ENCODE measurements at places on chromosomes 1 and 21.
A peak's percentile ranks its signal among the peaks of the same experiment; 100 is the strongest.

DNA sequence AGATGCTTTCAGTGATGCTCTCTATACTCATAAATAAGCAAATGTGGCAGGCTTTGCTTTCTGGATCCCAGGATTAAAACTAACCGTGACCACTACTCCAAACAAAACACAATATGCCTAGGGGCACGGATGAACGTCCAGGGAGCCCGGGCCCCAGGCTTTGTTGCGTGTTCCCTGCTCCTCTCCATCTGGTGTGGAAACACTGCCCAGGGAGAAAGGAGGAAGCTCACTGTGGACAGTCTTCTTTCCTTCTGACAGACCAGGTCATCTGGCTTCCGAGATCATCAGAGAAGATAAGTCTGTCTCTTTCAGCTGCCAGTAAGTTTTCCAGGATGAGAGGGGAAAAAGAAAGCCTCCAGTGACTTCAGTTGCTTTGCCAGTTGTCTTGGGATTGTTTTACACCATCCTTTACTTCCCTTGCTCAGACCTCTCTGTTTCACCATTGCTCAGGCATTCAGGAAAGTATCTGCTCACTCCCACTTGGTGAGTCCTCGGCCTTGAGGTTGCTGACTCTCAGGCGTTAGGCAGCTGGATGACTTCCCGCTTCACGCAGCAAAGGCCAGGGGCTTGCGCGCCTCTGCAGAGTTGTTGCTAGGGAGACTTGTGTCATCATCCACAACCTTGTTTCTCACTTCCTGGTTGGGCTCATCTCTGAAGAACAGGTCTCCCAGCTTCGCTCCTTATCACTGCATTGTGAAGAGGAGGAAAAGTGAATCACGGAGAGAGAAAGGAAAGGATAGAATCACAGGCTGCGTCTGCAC, 20.6 kb upstream of the PGD start:
- no peak for DNase-seq

DNA sequence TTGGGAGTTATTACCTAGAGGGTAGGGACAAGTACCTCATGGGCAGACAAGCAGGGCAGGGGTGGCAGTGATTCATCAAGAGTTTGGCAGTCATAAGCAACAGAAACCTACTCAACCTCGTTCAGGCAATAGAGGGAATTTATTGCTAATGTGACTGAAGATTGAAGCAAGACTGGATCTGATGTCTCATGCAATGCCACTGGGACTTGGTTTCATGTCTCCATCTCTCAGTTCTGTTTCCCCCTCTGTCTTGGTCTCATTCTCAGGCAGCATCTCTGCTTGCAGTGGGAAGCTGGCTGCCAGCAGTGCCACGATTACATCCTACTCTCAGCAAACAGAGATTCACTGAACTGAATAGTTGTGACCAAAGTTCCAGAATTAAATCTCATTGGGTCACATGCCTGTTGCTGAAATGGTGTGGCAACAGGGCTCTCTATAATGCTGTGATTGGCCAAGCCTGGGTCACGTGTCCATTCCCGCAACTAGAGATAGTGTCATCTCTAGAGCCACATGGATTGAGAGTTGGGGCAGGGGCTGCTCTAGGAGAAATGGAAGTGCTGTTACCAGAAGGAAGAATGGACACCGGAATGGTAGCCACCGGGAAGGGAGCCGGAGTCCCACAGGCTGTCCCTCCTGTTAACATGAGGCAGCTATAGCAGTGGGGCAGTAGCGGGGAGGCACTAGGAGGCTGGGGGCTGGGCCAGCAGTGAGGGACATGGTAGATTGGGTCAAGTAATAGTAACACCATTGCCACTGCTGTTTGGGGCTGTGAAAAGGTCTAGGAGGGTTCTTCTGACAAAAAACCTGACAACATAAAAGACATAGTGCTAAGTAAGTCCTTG, 3.9 kb upstream of the CDC42 start:
- DNase-seq, result no peak

DNA sequence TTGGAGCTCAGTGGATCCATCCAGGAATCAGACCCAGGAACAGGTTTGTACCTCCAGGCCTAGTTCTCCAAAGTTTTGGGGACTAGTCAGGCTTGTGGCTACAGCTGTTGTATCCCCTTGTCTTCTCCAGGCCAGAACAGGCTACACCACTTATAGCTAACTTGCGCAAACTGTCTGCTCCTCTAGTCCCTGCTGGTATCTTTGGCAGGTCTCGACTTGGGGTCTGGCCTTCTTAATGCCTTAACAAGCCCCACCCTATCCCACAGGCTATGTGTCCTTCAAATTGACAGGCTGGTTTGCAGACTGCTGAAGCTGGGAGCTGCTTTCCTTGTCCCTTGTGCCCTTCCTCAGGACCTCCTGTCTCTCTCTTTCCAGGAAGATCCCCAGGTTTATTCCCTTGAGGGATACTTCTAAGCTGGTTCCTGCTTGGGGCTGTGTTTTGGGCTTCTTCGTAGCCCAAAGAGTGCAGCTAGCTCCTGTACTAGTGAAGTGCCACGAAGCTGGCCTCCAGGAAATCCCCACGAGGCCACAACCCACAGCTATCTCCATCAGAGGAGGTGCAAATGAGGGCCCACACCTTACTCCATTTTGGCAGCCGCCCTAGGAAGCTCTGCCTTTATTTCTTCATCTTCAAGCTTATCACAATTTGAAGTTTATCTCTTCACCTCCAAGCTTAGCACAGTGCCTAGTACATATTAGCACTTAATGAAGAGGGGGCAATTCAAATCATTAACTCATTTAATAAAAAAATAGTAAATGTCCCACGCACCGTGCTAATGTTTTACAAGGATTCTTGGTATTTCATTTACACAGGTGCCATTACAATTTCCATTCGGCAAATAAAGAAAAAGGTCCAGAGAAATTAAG, 683 bp upstream of the DMAP1 start:
- no peak for DNase-seq

- no peak for DNase-seq
These were observed 24.8 kb upstream of the ALDH4A1 start for GRCh38 chr1:18927082-18927653.

DNA sequence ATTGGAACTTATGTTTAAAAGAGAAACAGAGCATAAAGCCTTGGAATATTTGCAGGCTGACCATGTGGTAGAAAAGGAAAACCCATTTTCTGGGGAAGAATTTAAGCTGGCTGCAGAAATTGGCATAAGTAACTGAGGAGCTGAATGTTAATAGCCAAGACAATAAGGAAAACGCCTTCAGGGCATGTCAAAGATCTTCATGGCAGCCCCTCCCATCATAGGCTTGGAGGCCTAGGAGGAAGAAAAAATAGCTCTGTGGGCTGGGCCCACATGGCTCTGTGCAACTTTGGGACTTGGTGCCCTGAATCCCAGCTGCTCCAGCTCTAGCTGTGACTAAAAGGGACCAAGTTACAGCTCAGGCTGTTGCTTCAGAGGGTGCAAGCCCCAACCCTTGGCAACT, 51.5 kb downstream of the CTH start:
- peak; percentile 72 for DNase-seq

GRCh38 chr1:246640747-246641146, 74.5 kb downstream of the CNST start:
- no peak for DNase-seq

- no peak for DNase-seq
These were observed 322.6 kb downstream of the SMYD3 start for GRCh38 chr1:246184503-246184902.

GRCh38 chr1:167878372-167879160, 35.4 kb downstream of the ADCY10 start:
- no peak for DNase-seq

GRCh38 chr1:39269349-39269748, 64.9 kb downstream of the MACF1 start:
- DNase-seq, result no peak

DNA sequence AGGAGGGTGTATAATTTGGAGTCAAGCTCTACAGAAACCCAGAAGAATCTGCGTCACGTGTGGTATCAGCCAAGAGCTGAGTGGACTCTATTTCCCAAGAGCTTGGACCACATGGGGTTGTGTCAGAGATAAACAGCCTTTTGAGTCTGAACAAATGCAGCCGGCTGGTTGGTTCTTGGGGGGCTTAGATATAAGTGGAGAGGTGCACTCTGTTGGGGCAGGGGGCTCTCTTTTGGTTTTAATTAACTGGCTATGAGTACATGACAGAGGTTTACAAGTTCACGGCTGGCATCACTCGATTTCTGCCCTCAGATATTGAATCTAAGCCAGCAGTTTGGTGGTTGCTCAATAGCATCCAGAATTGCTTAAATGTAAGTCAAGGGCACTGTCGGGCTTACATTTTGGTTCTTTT, 501 bp upstream of the MRAP start:
- DNase-seq, result no peak

- no peak for DNase-seq
These were observed 17.3 kb downstream of the LTN1 start for GRCh38 chr21:28975397-28975796.

All from foreskin melanocyte (primary cell).